ENCODE measurements at places on chromosomes 16 and 17. TPM values are rescaled to one million over a fixed set of nuclear protein-coding genes. Genes with fewer than 3 reads are reported as not detected.

The GPR139 gene
- not detected for total RNA-seq

The HSD17B2 gene
- total RNA-seq, result not detected

The NPIPA3 gene
- 3.3 TPM for total RNA-seq

The CCL23 gene
- not detected for total RNA-seq

The TBC1D28 gene
- 0.44 TPM for total RNA-seq

The TERB1 gene
- total RNA-seq, result 0.39 TPM

The CPNE7 gene
- total RNA-seq, result 17.8 TPM

The SYCE1L gene
- 12.8 TPM for total RNA-seq

The SLC35G6 gene
- 0.34 TPM for total RNA-seq

The CACNG3 gene
- 2.2 TPM for total RNA-seq

The SLC9A5 gene
- total RNA-seq, result 1.4 TPM

The C17orf50 gene
- not detected for total RNA-seq

The C17orf100 gene
- total RNA-seq, result 4.6 TPM

The PYDC1 gene
- total RNA-seq, result not detected

The KRTAP2-2 gene
- not detected for total RNA-seq

The CORO1A gene
- 75.2 TPM for total RNA-seq

The ENGASE gene
- total RNA-seq, result 51.5 TPM

GRCh38 chr17:51395621-51396020 is 135.3 kb downstream of the UTP18 start:
- no peaks in the 10 kb centered on the region for H3K36me3 ChIP-seq
- no peak for DNase-seq
- H3K4me3 ChIP-seq, result no peak overlapping the region
- H3K4me1 ChIP-seq, result no peaks in the 10 kb centered on the region
- no peak overlapping the region for H3K27ac ChIP-seq

DNA sequence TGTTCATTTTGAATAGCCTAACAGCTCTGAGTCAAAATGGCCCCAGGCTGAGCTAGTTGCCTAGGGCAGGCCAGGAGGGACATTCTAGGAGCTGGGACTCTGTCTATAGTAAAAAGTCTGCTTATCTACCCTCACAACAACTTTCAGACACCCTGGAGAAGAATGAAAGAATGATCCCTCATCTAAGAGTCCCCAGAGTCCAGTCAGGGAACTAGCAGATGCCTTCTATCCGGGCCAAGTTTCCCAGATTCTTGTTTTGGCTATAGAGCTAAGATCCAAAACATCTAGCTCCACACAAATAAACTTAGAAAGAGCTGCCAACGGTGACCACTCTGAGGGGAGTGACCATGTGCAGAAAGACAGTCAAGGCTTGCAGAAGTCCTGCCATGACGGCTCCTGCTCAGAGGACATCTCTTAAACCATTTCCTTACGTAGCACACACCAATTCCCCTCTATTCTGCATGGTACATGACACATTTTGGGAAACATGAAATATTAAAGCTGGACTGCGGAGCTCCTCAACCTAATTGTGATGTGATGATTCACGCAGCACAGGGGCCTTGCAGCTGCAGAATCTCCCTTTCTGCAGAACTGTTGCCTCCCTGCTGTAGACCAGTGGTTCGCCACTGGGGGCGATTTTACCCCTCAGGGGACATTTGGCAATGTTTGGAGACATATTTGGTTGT is 24.2 kb downstream of the FAM20A start:
- peaks cover 3% of the 10 kb centered on the region for H3K27me3 ChIP-seq
- H3K27ac ChIP-seq, result no peak overlapping the region
- H3K36me3 ChIP-seq, result no peaks in the 10 kb centered on the region
- peaks cover 5% of the 10 kb centered on the region for H3K4me1 ChIP-seq

DNA sequence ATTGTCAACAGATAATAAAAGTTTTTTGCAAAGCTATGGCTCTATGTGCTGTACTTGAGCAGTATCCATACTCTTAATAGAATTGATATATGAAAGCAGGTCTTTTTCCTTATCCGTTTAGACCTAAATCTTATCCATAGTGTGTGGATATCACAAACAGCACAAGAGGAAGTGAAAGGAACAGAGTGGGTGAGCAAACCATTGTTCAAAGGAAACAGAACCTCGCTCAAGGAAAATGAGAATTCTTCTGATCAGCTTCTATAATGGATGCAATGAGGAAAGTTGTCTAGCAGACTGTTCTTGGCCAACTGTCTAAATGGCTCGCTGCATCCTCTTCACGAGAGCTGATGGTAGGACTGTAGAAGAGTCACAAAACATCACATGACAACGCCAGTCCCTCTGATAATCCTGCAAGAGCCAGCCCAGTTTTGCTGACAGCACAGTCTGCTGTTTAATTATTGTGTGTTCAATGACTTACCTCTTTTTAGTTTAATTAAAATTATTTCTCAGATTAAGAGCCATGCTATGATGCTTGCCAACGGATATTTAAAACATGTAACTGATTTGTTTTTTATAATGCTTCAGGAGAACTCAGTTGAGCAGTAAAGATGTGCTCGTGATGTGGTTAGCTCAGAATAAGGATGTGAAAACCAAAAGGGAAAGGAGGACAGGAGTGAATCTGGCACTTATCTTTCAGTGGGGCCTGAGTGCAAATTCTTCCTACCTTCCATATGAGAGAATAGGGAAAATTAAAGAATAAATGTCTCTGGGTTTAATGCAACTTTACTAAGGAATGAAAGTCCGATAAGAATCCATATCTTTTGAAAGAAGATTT is 38.5 kb downstream of the WWOX start:
- H3K36me3 ChIP-seq, result no peaks in the 10 kb centered on the region
- no peak for DNase-seq
- peaks cover 2% of the 10 kb centered on the region for H3K27me3 ChIP-seq

DNA sequence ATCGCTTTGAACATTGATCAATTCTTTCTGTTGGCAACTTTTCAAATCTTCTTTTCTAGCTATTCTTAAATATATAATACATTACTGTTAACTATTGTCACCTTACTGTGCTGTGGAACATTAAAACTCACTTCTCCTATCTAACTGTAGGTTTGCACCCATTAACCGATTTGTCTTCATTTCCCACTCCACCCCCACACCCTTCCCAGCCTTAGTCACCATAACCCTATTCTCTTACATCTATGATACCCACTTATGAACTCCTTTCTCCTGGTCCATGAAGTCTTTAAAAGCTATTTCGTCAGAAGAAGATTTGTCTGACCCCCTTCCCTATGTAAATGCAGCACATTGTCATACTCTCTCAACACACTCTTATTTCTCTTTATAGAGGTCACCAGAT is 993.4 kb upstream of the EEF2KMT start:
- H3K36me3 ChIP-seq, result peaks cover 4% of the 10 kb centered on the region
- H3K4me3 ChIP-seq, result no peak overlapping the region
- H3K4me1 ChIP-seq, result no peaks in the 10 kb centered on the region
- no peak for DNase-seq
- H3K27ac ChIP-seq, result no peak overlapping the region
- no peaks in the 10 kb centered on the region for H3K27me3 ChIP-seq

- peaks cover 2% of the 10 kb centered on the region for H3K27me3 ChIP-seq
- H3K4me3 ChIP-seq, result no peak overlapping the region
- DNase-seq, result no peak
- no peaks in the 10 kb centered on the region for H3K4me1 ChIP-seq
- H3K27ac ChIP-seq, result no peak overlapping the region
Observed at GRCh38 chr17:37762666-37763065, 17.8 kb upstream of the HNF1B start.

- H3K4me3 ChIP-seq, result no peak overlapping the region
- H3K4me1 ChIP-seq, result peaks cover 14% of the 10 kb centered on the region
- no peak for DNase-seq
- peaks cover 17% of the 10 kb centered on the region for H3K36me3 ChIP-seq
Observed at GRCh38 chr17:371583-371982, 19.0 kb upstream of the RPH3AL start.

GRCh38 chr16:85543536-85543935 is 69.6 kb upstream of the GSE1 start:
- H3K4me3 ChIP-seq, result no peak overlapping the region
- H3K27ac ChIP-seq, result no peak overlapping the region
- H3K4me1 ChIP-seq, result peaks cover 44% of the 10 kb centered on the region

GRCh38 chr16:52621651-52622050 is 74.7 kb upstream of the TOX3 start:
- H3K27ac ChIP-seq, result no peak overlapping the region
- H3K4me3 ChIP-seq, result no peak overlapping the region
- peaks cover 4% of the 10 kb centered on the region for H3K36me3 ChIP-seq
- peaks cover 3% of the 10 kb centered on the region for H3K27me3 ChIP-seq

DNA sequence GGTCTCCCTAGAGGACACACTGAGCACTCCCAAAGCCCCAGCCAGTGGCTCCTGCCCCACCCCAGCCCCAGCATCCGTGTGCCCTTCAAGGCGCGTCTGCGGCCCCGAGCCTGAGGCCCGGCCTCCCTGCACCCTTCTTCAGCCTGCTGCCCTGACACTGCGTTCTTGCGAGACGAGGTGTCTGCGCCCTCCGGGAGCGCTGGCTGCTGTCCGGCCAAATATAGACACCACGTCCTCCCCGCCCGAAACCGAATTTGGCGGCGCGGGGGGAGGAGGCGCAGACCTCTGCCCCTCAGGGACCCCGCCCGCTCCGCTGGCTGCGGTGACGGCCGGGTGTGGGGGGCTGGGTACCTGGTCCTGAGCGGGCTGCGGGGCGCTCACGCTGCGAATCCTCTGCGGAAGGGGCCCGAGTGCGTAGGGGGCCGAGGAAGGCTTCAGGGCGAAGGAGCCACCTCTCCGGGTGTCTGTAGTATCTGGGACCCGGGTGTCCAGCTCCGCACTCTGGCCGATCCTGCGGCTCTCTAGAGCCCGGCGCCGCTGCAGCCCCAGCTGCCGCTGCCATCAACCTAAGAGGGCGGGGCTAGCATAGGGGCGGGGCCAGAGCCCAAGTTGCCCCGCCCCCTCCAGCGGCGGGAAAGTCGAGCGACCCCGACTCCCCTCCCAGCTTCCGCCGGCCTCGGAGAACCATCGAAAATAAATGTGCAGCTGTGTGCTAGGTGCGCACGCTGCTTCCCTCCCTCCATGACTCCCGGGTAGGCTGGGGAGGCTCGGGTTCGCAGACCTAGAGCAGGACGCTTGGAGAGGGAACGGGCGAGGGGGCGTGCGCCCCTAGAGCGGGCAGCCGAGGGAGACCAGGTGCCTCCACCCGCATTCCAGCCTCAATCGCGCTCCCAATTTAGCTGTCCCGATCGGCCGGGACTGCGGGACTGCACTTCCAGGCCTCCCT is at the start of gene CORO6:
Gene CORO6, minus strand, starts transcription at position 576 of the 946 bp plus-strand sequence. CDS start 1,491 bp downstream, outside the sequence.
- no peaks in the 10 kb centered on the region for H3K36me3 ChIP-seq
- peak within 1 kb of the TSS; percentile 68 for H3K4me3 ChIP-seq
- DNase-seq, result peak; percentile 75
- H3K27me3 ChIP-seq, result peaks cover 16% of the 10 kb centered on the region
- no peaks in the 10 kb centered on the region for H3K4me1 ChIP-seq

DNA sequence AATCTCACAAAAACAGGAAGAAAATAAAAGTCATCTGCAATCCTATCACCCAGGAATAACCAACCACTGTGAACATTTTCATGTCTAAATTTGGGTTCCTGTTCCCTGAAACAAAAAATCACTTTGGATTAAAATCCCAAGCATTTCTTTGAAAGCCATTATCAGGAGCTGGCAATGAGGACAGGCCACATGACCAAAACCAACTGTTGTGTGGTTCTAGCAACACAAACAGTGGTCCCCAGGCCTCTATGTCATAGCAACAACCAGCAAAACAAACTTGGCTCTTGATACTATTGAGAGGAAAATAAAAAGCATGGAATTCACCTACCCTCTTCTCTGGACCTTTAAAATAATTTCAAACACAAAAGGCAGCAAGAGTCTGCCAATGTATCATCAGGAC is 252.5 kb downstream of the SLC39A11 start:
- H3K4me1 ChIP-seq, result no peaks in the 10 kb centered on the region
- peaks cover 3% of the 10 kb centered on the region for H3K27me3 ChIP-seq
- no peak overlapping the region for H3K27ac ChIP-seq
- no peak overlapping the region for H3K4me3 ChIP-seq
- no peak for DNase-seq

DNA sequence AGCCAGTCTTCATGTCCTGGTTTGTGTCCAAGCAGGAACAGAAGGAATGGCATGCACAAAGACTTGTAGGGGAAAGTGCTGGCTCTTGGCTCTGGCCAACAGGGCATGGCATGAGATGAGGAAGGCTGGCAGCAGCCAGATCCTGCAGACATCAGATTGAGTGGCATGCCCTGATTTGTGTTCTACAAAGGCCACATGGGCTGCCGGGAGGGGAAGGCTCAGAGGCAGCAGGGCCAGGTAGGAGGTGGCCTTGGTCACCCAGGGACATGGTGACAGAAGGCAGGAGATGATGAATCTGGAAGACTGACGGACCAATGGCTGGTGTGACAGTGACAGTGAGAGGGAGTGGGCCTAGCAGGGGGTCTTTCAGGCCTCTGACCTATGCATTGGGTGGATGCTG is 33.7 kb downstream of the SMPD3 start:
- no peak overlapping the region for H3K27ac ChIP-seq
- H3K27me3 ChIP-seq, result peaks cover 2% of the 10 kb centered on the region
- H3K36me3 ChIP-seq, result no peaks in the 10 kb centered on the region
- peaks cover 7% of the 10 kb centered on the region for H3K4me1 ChIP-seq
- no peak overlapping the region for H3K4me3 ChIP-seq

DNA sequence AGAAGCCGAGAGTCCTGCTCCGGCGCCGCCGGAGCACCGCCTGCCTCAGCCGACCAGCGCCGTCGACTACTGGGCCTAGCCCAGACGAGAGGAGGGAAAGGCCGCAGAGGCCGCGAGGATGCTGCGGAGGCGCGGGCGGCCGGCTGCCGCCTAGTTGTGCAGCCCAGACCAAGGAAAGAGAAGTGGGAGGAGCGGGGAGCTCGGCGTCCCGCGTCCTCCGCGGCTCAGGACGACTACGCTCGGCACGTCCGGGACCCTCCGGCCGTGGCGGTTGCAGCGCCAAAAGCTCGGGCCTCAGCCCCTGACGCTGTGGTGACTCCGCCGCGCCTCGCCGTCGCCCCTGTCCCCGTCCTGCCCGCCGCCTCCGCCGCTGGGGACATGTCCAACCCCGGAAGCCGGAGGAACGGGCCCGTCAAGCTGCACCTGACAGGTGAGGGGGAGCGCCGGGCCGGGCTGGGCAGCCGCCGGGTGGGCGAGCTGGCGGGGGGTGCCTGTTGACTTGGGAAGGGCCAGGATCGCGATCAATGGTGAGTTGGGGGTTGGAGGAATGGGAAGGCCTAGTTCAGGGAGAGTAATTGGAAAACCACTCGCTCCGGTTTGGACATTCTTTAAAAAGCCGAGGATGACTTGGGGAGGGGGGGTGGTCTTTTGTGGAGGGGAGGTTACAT is 37.7 kb downstream of the RNF135 start:
- H3K27me3 ChIP-seq, result peaks cover 7% of the 10 kb centered on the region
- DNase-seq, result peak; percentile 62
- peaks cover 4% of the 10 kb centered on the region for H3K36me3 ChIP-seq
- no peak overlapping the region for H3K27ac ChIP-seq
- no peaks in the 10 kb centered on the region for H3K4me1 ChIP-seq

GRCh38 chr16:27230562-27231001 is 27.3 kb downstream of the KDM8 start:
- no peaks in the 10 kb centered on the region for H3K36me3 ChIP-seq
- DNase-seq, result no peak
- H3K4me1 ChIP-seq, result peaks cover 28% of the 10 kb centered on the region
- no peak overlapping the region for H3K27ac ChIP-seq

- peak; percentile 94 for DNase-seq
- H3K4me1 ChIP-seq, result peaks cover 9% of the 10 kb centered on the region
- H3K36me3 ChIP-seq, result no peaks in the 10 kb centered on the region
- H3K4me3 ChIP-seq, result peak within 1 kb of the TSS; percentile 84
Observed at GRCh38 chr16:679814-680624, at the start of gene STUB1. STUB1 (plus strand) TSS chr16:680410; CDS start chr16:680526, 116 bp downstream.

Measured in glutamatergic neuron (in vitro differentiated cells).